ENCODE measurements at places on chromosomes 3 and 15.

- DNase-seq = no peak
Measured at GRCh38 chr15:31024979-31025378, 33.6 kb upstream of the MTMR10 start.

DNA sequence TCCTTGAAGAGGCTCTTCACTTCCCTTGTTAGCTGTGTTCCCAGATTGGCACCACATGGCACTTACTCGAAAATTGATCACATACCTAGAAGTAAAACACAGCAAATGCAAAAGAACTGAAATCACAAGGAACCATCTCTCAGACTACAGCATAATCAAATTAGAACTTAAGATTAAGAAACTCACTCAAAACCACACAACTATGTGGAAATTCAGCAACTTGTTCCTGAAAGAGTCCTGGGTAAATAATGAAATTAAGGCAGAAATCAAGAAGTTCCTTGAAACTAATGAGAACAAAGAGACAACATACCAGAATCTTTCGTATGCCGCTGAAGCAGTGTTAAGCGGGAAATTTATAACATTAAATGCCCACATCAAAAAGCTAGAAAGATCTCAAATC, 566.3 kb upstream of the TGFBR2 start:
- DNase-seq = no peak

DNA sequence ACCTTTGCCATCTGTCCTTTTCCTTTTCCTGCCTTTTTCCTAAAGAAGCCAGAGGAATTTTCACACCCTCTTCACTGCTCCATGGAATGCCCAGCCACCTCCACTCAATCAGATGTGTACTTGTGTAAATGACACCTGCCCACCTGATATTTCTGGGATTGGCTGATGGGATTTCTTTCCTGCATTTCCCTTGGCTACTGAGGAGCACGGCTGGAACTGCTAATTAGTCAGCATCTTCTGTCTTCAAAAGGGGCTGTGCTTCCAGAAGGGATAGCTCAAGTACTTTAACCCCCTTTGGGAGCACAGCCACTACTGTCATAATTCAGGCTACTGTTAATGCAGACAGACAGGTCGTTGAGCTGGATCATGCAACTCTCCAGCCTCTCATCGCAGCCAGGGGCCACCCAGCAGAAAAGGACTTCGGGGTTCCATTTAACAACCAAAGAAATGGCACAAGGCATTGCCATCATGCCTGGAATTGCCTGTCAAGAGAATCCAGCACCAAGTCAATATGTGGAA, 38.6 kb downstream of the MGLL start:
- DNase-seq = no peak

DNA sequence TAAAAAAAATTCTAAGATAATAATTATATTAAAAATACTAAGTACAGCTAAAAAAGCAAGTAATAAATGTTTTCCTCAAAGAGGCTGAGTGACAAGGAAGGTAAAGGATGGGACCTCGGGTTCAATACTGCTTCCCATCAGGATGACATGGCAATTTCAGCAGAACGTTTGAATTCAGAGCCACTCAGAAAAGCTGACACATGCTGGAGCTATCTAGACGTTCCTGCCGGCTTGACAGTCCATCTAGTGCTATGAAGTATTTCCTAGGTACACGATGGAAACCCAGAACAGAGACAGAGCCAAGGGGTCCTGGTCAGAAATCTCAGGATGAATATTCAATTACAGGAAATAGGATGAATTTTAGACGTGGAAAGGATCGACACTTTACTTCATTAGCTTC, 361.8 kb downstream of the FGF12 start:
- DNase-seq = no peak

- DNase-seq = peak; percentile 31
Measured at GRCh38 chr3:76403556-76403955, 618.2 kb upstream of the ZNF717 start.

DNA sequence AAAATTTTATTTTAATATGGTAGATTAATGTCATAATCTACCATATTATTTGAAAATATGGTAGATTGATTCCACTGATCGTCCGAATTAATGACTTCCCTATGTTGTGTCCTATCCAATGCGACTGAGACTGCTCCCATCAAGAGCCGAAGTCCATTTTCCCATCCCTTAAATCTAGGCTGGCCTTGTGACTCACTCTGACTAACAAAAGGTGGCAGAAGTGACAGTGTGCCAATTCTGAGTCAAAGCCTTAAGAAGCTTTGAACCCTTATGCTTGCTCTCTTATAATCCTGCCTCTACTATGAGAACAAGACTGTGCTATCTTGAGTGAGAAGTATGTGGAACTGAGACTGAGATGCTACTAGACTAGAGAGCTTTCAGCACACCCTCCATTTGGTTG, 387.2 kb downstream of the ROBO1 start:
- DNase-seq = peak; percentile 1

- no peak for DNase-seq
Measured at GRCh38 chr3:122397201-122397600, 13.2 kb downstream of the FAM162A start.

GRCh38 chr3:42019144-42019952, 57.4 kb upstream of the ULK4 start:
- no peak for DNase-seq

- DNase-seq = peak; percentile 83
Measured at GRCh38 chr3:119643528-119643927, 16.9 kb downstream of the POPDC2 start.

DNA sequence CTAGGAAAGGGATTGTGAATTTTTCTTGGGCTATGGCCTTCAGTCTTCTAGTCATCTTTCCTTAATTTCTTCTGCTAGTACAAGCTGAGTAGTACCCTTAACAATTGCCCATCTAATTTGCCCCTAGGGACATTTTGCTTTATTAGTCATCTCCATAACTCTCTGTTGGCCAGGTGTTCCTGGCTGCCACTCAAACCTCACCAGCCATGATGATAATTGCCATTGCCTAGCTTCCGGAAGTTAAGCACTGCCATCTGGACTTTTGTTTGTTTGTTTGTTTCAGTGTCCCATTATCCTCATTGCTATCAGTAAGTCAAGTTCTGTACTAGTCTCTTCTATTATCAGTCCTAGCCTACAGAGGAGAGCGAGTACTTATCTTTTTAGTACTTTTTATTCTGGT, 36.6 kb upstream of the UBL7 start:
- peak; percentile 33 for DNase-seq

GRCh38 chr3:27681249-27681748, 40.8 kb downstream of the EOMES start:
- peak; percentile 91 for DNase-seq

GRCh38 chr3:191414732-191415131, 46.2 kb upstream of the PYDC2 start:
- DNase-seq = no peak

DNA sequence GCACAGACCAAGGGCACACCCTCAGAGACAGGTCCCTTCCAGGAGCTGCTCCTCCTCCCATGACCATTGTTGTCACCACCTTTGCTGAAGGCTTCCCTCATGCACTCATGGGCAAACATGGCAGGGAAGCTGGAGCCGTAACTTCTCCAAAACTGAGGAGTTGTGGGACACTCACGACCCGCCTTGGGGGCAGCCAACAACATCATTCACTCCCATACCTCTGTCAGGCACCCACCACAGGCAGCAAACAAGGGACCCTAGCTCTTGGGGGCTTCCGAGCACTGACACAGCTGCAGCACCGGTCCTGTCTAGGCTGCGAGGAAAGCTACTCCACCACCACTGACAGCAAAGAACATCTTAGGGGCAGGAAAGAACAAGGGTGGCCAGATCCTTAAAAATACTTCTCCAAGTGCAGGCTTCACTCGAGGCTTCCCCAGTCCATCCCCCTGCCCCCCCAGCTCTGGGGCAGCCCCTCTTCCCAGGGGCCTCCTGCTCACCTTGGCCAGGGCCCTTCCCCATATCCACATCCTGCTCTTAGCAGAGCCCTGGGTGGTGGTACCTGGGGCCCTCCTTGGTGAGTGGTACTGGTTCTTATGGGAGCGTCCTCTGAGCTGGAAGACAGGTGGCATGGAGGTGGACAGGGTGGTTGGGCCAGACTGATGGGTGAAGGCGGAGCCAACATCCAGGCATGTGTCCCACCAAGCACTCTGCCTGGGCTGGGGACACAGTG, 28.0 kb upstream of the DUSP7 start:
- DNase-seq = no peak

GRCh38 chr3:29936766-29937165, 655.9 kb downstream of the RBMS3 start:
- no peak for DNase-seq

DNA sequence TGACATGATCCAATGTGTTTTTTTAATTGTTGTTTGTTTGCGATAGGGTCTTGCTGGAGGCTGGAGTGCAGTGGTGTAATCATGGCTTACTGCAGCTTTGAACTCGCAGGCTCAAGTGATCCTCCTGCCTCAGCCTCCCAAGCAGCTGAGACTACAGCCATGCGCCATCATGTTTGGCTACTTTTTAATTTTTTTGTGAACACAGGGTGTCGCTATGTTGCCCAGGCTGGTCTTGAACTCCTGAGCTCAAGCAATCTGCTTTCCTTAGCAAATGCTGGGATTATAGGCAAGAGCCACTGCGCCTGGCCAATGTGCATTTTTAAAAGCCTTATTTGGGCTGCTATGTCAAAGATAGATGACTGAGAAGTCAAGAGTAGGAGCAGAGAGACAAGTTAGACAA, 123.0 kb downstream of the EDEM1 start:
- DNase-seq = no peak

GRCh38 chr3:48431224-48432029, 1.5 kb upstream of the PLXNB1 start:
- no peak for DNase-seq

DNA sequence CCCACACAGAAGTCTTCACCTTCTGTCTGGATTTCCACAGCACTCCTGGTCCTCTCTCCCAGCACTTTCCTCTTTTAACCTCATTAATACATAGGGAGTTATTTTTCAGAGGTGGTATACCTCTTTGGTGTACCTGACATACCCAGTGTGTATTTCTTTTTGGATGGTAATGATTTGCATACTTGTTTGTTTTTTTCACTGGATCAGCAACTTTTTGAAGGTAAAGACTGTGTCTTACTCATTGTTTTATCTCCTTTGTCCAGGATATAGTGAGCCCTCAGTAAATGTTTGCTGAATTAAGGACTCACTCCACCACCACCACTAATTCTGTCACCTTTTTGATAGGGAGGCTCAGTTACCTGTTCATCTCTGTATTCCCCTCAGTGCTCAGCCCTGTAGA, 52.1 kb downstream of the SACM1L start:
- no peak for DNase-seq

DNA sequence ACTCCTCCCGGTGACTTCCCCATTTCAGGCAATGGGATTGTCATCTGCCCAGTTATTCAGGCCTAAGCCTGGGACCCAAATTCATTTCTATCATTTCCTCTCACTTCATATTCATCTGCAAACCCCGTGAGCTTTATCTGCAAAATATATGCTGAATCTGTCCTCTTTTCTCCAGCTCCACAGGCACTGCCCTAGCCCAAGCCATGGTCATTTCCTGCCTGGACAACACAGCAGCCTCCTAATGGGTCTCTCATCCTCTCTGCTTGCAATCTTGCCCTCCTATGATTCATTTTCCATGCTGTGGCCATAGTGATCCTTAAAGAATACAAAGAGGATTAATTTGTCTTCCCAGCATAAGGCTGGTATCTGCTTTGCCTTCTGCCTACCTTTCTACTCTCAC, 6.1 kb downstream of the RBP2 start:
- no peak for DNase-seq

DNA sequence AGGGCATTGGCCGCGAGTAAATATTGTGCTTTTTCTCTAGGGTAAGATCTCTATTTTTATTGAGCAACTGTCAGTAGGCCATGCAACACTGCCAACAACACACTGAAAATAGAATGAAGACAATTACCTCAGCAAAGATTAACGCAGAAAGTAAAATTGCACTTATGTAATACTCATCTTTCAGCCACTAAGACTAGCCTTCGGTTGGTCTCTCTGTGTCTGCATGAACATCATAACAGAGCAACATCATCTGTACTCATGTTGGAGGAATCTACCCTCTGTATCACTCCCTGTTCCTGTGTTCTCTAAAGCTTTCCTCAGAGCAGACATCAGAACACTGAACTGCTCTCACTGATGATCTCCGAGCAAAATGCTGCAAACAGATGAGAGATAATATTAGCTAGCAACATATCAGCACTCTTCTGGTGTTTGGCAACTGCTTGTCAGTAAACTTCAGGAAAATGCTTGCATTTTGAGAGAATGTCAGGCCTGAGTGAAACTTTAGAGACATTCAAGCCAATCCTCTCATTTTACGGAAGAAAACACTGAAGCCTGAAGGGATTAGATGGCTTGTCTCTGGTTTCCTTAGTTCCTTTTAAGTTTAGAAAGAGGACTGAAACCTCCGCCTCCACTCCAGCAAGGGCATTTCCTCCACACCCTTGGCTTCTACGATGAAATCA, 8.4 kb upstream of the LRRC3B start:
- no peak for DNase-seq

GRCh38 chr15:80706161-80706560, 11.1 kb downstream of the ABHD17C start:
- no peak for DNase-seq

- DNase-seq = peak; percentile 30
Measured at GRCh38 chr3:156764751-156765150, 61.4 kb upstream of the LEKR1 start.

DNA sequence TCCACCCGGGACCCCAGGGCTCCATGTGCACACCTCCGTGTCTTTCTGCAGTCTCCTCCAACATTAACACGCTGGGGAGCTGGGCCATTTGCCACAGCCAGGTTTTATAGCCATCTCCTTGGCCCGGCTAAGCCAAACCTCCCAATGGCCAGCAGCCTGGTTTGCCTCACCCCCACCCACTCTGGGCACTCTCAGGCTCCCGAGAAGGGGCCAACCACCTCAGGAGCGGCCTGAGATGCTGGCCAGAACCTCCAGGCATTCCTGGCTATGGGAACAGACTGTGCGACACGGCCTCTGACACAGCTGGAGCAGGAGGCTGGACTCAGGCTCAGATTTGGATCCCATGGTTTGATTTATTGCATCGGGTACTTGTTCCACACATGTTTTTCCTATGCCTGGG, 289.7 kb downstream of the RPLP1 start:
- peak; percentile 41 for DNase-seq

DNA sequence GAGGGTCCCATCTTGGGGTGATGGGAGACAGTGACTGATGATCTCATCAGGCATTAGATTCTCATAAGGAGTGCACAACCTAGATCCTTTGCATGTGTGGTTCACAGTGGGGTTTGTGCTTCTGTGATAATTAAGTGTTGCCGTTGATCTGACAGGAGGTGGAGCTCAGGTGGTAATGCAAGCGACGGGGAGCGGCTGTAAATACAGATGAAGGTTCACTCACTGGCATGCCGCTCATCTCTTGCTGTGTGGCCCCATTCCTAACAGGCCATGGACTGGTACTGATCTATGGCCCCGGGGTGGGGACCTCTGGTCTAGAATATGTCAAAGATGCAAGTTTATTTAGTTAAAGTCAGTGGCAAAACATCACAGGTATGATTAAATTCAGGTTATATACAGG, 8.7 kb downstream of the MEF2A start:
- no peak for DNase-seq

All from fibroblast of upper back skin (primary cell).